MG63 (cell line): ENCODE measurements at places on chromosomes 1 and 21. TPM values are rescaled to one million over a fixed set of nuclear protein-coding genes. Genes with fewer than 3 reads are reported as not detected.

GRCh38 chr1:213681788-213682340, 305.9 kb upstream of the PROX1 start:
- DNase-seq = no peak

- DNase-seq = no peak
Measured at GRCh38 chr1:159040206-159040605, 30.5 kb downstream of the IFI16 start.

- peak; percentile 70 for DNase-seq
Measured at GRCh38 chr1:209207701-209208286, 375.7 kb upstream of the CAMK1G start.

DNA sequence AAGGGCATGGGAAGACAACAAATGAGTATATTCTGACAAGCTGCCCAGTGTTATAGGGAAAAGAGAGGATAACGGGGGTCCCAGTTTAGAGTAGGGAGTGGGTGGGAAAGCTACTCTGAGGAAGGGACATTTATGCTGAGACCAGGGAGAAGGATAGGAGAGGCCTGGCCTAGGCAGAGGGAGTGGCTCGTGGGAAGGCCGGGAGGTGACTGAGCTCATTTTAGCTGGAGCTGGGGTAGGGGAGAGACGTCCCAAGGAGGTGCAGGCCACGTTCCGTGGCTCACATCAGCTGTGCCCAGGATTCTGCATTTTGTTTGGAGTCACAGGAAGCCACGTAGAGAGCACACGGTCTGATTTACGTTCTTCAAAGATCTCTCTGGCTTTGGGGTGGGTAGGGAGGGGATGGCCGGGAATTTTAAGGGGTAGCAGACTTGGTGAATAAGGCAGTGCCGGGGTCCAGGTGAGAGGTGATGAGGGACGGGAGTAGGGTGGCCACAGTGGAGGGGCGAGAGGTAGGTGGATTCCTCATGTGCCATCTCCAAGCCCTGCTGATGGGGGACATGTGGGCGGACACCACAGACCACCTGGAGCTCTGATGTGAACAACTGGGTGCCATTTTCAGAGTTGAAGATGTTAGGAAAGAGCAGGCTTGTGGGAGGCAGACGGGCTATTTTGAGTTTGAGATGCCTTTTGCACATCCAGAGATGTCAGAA, 4.7 kb downstream of the TINAGL1 start:
- no peak for DNase-seq

DNA sequence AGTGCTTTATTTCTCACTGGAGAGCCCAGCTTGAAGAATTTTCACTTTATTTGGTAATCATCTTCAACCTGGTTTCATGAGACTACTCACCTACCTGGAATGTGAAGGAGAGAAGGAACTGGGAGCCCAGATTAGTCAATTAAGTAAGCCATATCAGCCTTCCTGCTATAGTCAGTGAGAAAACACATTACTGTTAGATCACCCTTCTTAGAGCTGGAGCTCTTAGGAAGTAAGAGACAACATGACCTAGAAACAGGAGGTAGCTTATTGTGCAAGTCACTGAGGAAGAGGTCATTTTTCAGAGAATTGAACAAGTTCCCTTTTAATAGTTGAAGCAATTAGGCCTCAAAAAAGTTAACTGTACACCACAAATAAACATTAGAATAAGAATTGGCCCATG, 49.2 kb upstream of the TEKT2 start:
- DNase-seq = no peak

GRCh38 chr1:78676347-78676982, 26.8 kb downstream of the IFI44 start:
- no peak for DNase-seq

GRCh38 chr1:201142011-201142848, 12.0 kb downstream of the TMEM9 start:
- no peak for DNase-seq

GRCh38 chr1:153687346-153688125, 9.0 kb downstream of the NPR1 start:
- no peak for DNase-seq

- no peak for DNase-seq
Measured at GRCh38 chr1:40038697-40039096, 1.8 kb upstream of the CAP1 start.

- DNase-seq = no peak
Measured at GRCh38 chr1:159981351-159982055, 27.5 kb upstream of the SLAMF9 start.

DNA sequence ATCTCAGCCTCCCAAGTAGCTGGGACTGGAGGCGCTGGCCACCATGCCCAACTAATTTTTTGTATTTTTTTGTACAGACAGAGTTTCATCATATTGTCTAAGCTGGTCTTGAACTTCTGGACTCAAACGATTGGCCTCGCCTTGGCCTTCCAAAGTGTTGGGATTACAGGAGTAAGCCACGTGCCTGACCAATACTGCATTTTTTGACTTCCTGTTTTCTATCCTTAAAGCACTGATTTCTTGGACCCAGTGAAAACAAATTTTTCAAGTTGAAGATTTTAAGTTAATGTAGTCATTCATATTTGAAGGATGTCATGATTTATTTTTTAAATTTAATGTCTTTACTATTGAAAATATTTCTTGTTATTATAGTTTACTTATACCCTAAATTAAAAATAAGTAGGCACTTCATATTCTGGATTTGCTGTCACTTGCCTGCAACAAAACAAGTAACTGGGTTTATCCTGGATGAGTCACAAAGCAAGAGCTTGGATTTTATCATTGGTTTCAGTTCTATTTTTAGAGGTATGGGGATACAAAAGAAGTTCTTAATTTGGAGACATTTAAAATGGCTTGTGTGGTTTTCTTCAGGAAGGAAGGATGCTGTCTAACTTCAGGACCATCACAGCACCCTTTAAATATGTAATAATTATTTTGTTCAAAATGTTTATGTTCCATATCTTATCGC, 2.2 kb upstream of the VPS45 start:
- DNase-seq = no peak

DNA sequence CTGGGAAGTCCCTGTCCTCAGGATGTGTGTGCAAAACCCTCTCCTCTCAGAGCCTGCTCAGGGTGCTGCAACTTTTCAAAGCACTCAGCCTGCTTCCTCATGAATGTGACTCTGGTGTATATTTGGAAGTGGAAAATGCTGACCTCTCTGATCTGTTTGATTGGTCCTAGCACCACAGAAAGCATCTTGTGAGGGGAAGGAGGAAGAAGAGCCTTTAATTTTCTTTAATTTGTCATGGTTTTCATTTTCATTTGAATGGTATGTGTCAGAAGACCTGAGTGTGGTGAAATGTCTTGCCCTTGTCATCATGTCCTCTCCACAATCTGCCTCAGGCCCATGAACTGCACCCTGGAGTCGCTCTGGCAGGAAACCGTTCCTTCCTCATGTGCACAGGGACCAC, 383.5 kb downstream of the NTNG1 start:
- no peak for DNase-seq

DNA sequence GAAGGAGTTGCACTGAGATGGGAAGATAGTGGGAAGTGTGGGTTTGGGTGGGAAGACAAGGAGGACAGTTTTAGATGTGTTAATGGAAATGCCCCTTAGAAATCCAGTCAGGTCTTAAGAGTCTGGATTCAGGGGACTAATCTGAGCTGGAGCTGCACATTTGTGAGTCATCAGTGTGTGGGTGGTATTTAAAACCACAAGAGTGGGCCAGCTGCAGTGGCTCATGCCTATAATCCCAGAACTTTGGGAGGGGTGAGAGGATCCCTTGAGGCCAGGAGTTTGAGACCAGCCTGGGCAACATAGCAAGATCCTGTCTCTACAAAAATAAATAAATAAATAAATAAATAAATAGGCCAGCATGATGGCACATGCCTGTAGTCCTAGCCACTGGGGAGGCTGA, 40.9 kb upstream of the SLC6A9 start:
- DNase-seq = peak; percentile 77

DNA sequence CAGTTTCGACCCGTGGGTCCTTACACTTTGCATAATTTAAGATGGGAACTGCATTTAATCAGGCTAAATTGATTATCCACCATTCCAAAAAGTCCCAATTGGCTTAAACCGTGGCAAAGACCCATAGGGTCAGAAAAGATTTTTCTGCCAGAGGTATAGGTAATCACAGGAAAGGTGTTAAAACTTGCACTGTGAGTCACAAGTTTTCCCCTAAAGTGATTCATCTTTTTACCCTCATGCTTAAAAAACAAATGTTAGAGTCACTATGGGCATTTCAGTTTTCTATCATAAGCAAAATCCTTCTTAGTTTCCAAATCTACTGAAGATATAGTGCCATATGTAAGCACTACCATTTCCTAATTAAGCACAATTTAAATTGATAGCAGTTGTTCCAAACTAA, 1079.8 kb downstream of the ADGRL2 start:
- DNase-seq = no peak

DNA sequence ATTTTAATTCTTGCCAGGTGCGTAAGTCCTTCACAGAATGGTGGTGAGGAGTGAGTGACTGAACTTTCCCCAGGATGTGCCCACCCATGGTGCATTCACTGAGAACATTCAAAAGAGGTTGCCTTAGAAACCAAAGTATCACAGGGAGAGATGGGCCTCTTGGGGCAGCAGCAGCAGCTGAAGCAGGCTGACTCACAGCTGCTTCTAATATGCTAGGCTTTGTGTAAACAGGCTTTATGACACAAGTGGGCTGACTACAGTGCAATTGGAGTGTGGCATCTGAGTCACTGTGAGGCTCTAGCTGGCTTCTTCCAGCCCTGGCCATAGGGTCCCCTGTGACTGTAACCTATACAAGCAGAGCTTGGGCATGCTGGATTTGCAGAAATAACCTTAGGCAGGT, 12.6 kb downstream of the PIGP start:
- peak; percentile 80 for DNase-seq

GRCh38 chr21:40623528-40623927, 223.4 kb downstream of the DSCAM start:
- DNase-seq = no peak

DNA sequence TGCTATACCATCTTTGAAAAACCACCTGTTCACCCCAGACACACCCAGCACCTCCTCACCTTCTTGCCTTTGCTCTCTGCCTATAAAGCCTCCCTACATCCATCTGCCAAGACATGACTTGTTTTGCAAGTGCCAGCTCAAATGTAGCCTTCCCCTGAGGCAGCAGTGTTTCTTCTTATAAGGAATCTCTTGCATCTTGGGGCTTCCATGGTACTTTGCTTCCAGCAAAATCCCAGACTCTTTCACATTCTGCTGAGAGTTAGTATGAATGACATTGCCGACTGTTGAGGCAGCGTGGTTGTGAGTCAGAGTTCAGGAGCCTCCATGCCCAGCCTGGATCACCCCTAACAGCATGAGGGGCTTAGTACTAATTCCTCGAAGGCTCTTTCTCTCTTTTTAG, 217.4 kb upstream of the RUNX1 start:
- DNase-seq = peak; percentile 20

- DNase-seq = no peak
Measured at GRCh38 chr1:114229368-114229767, 75.7 kb upstream of the SYT6 start.

GRCh38 chr1:224168859-224169380, 14.1 kb upstream of the DEGS1 start:
- DNase-seq = peak; percentile 84

GRCh38 chr1:39194398-39195051, 10.0 kb upstream of the MACF1 start:
- DNase-seq = no peak

- no peak for DNase-seq
Measured at GRCh38 chr1:2804628-2805351, 3.3 kb upstream of the TTC34 start.

DNA sequence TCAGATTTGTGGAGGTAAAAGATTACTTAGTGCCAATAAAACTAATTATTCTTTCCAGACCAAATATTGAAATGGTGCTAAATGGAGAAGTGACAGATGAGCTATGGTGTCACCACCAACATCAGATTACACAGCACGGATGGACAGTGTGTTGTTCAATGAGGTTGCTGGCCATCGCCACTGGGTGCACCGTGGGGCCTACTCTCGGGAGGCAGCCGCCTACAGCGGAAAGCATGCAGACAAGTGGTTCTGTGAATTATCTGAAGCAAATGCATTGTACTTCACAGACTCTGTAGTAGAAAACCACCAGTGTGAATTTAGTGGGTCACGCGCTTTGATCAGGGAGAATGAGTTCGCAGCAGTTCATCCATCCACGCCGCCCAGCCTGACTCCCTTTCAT, 42.3 kb downstream of the GNG4 start:
- DNase-seq = no peak

GRCh38 chr1:228917342-228917741, 182.1 kb downstream of the RHOU start:
- no peak for DNase-seq

- no peak for DNase-seq
Measured at GRCh38 chr1:114092186-114093062, 61.2 kb downstream of the SYT6 start.

DNA sequence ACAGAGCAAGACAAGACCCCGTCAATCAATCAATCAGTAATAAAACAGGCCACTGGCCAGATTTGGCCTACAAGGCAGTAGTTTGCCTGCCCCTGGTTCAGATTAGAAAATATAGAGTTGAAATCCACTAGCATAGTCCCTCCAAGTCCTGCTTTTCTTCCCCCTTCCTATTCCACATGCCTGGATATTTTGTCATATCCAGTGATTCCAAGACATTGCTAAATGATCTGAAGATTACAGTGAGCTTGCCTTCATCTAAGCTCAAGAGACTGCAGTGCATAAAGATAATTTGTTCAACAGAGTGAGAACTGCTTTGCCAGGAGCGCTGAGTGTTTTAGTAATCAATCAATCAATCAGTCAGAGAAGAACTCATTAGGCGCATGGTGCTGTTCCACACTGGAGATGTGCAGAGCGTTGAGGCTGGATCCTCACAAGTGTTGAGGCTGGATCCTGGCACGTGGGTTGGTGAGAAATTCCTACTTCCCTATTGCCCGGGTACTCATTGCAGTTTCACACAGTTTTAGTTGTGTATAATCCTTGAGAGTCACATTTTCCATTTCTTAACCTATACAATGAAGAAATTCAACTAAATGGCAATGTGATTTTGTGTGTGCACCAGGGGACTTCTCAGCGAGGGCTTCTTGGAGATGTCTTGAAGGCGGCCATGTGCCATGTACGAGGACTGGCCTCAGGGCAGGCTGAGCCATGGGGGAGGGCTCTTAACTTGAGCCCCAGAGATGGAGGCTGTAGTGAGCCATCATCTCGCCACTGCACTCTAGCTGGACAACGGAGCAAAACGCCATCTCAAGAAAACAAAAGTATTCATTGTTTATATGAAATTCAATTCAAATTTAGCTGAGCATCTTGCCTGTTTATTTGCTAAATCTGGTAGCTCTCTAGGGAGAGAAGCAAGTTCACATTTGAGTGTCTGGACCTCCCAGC, 76.3 kb downstream of the TOMM20 start:
- DNase-seq = no peak

GRCh38 chr1:180249725-180250498, 19.8 kb downstream of the LHX4 start:
- no peak for DNase-seq

GRCh38 chr1:50328552-50328951, 94.7 kb downstream of the DMRTA2 start:
- no peak for DNase-seq

The TOR1AIP2 gene
- 52.8 and 59.3 TPM in 2 replicates for total RNA-seq

The CELA3A gene
- not detected in 2 replicates for total RNA-seq

The AMY1C gene
- not detected in 2 replicates for total RNA-seq

The BARHL2 gene
- not detected in 2 replicates for total RNA-seq

The IFNAR2 gene
- total RNA-seq = 2.6 and 5.8 TPM in 2 replicates

The OR2C3 gene
- total RNA-seq = not detected in 2 replicates

The IFNLR1 gene
- 0.25 and 0.36 TPM in 2 replicates for total RNA-seq

The DISP3 gene
- total RNA-seq = 0.16 TPM in 1 of 2 replicates, not detected in the other

The S100A7 gene
- total RNA-seq = not detected in 2 replicates

The ALPL gene
- 1.9 and 4.2 TPM in 2 replicates for total RNA-seq

The EPS15 gene
- 9.3 and 11.4 TPM in 2 replicates for total RNA-seq

The MATN1 gene
- not detected in 2 replicates for total RNA-seq

The RASAL2 gene
- 17.4 and 18.5 TPM in 2 replicates for total RNA-seq
